ENCODE measurements at places on chromosomes 13 and 19.

DNA sequence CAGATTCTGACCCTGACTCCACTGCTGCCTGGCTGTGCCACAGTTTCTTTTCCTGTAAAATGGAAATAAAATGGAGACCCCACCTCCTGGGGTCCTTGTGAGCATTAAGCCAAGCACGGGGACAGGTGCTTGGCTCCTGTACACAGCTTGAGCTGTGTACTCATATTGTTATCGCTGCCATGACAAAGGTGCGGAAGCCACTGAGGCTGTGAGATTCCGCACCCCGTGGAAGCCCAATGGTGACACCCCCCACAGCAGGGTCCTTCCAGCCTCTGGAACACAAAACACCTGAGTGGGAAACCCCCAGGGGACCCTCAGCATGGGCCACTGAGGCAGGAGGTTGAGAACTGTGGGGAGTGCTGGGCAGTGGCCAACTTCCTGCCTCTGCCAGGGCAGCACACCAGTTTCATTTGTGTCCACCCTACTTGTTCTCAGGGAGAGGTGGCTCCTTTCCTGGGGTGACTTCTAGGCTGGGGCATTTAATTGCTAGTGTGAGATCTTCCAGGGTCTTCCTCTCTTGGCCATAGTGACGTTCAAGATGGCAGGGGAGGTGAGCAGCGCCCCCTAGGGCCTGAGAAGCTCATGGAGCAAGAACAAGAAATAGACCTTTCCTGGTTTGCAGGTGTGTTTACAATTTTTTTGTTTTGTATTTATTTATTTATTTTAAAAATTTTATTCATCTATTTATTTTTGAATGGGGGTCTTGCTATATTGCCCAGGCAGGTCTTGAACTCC, 5.4 kb upstream of the JSRP1 start:
- DNase-seq, result no peak

GRCh38 chr13:36769126-36769525, 49.9 kb upstream of the RFXAP start:
- DNase-seq, result no peak

- DNase-seq, result no peak
Observed at GRCh38 chr13:25753976-25754375, 297.8 kb downstream of the SHISA2 start.

- DNase-seq, result no peak
Observed at GRCh38 chr19:4807188-4807587, 15.7 kb downstream of the FEM1A start.

- DNase-seq, result no peak
Observed at GRCh38 chr19:49469828-49470614, 4.0 kb upstream of the FLT3LG start.

DNA sequence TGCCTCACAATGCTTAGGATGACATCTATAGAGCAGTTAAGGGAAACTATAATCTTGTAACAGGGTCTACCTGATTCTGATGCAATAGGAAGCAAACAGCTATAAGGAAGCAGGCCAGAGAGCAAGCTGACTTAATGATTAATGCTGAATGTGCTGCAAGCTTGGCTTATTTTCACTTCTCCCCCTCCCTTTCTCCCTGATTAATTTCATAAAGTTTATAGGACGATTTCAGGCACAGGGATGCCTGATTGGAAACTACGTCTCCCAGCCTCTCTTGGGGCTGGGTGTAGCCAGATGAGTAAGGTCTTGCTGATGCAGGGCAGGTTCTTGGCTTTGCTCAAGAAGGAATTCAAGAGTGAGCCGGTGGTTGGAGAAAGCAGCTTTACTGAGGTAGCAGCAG, 82.8 kb upstream of the MRI1 start:
- no peak for DNase-seq

DNA sequence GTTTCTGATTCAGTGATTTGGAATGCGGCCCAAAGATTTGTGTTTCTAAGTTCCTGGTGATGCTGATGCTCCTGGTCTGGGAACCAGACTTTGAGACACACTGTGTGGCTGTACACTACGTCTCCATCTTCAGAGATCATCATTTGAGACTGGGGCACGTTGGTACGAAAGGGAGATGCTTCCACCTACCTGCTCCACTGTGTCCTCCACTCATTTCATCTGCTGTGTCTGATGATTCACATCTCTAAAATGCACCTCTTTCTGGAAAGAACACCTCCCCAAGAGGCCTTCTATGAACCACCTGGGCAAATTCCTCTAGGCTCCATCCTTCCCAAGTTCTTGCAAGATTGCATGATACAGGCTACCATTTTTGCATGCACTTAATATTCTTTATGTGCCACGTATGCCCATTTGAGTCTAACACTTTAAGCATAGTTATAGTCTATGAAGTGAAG, 58.6 kb downstream of the ERCC5 start:
- DNase-seq, result no peak

DNA sequence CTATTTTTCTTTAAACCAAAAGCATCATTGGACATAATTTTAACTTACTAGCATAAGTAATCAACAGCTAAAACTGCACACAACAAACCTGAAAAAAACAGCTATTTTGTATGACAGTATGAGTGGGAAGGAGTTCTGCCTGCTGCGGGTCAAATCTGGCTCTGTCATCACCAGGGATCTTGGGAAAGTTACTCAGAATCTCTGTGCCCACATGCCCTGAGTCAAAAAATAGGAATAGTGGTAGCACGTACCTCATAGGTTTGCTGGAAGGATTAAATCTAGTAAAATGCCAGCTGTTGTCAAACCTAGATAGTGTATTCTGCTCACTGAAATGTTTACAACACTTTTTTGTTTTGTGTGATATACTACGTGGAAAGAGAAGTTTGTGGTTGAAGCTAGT, 1.1 kb downstream of the CLN5 start:
- no peak for DNase-seq

- DNase-seq, result no peak
Observed at GRCh38 chr13:30622551-30622950, 4.8 kb downstream of the USPL1 start.

DNA sequence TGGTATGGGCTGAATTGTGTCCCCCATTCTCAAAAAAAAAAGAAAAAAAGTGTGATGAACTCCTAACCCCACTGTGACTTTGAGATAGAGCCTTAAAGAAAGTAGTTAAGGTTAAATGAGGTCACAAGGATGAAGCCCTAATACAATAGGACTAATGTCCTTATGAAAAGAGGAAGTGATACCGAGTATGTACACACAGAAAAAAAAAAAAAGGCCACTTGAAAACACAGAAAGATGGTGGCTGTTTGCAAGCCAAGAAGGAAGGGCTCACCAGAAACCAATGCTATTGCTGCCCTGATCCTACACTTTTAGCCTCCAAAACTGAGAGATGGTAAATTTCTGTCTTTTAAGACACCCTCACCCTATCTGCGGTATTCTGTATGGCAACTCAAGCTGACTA, 955.6 kb downstream of the PCDH17 start:
- no peak for DNase-seq

DNA sequence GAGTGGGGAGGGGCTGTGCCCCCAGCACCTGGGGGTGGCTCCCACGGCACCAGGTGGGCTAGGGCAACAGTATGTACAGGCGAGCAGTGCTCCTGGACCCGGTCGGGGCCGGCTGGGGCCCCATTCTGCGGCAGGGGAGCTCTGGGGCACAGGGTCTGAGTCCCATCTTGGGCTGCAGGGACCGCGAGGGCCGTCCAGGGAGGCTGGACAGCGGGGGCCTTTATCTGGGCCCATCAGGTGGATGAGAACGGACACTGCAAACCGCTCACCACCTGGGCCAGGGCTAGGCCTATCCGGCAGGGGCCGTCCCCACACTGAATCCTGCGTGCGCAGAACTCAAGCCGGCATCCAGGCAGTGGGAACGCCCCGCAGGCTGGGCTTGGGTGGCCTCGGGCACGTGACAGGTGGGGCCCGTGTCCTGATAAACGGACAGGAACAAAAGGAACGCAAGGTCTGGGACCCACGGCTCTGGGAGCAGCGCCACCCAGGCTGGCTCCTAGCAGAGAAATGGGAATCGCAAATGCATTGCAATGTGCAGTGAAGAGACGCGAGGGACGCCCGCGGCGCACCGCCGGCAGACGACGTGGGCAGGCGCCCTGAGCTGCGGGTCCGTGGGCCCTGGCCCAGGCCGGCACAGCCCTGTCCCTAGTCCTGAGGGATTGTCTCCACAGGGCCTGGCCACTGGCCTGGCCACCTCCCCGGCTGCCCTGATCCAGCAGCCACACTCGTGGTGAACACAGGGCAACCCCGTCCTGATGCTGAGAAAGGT, 29.7 kb downstream of the BTBD2 start:
- no peak for DNase-seq

- DNase-seq, result no peak
Observed at GRCh38 chr13:68099631-68100030, 869.5 kb upstream of the PCDH9 start.

DNA sequence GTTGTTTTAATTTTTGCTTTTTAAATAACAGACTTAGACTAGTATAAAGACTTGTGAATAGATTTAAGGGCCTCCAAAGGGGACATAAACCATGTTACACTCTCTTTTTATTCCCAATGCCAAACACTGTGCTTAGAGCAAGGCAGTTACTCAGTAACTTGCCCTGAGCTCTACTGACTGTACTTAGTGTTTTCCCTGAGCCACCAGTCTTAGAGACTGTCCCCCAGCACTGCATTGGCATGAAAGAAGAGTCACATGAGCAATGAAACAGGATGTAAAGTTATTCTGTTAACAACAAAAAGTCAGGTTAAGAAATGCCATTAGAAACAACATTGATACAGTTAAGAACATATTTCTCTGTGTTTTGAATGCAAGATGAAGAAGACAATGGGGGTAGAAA, 187.9 kb downstream of the TBC1D4 start:
- DNase-seq, result no peak

GRCh38 chr13:20993661-20994440, 67.5 kb downstream of the LATS2 start:
- no peak for DNase-seq

- no peak for DNase-seq
Observed at GRCh38 chr13:109211616-109212015, 574.8 kb downstream of the IRS2 start.

- DNase-seq, result no peak
Observed at GRCh38 chr13:21079761-21080592, 18.6 kb upstream of the LATS2 start.

- DNase-seq, result no peak
Observed at GRCh38 chr19:28235606-28236125, 977.3 kb downstream of the UQCRFS1 start.

GRCh38 chr19:15123031-15123890, 16.1 kb downstream of the SYDE1 start:
- DNase-seq, result no peak

DNA sequence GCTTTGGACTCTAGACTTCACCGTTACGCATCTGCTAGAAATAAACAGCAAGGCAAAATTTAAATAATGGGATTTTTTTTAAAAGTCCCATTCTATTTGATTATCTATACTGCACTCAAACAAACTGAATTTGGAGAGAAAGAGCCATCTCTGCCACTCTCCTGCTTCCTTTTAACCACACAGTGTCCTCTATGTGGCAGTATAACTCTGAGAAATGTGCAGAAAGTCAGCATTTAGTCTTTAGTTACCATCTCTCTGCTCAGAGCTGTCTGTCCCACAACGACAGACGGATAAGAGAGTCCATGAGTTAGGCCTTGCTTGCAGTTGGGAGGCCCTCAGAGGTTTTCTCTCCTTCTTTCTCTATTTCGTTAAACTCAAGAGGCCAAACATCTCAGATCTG, 21.2 kb downstream of the CCNA1 start:
- DNase-seq, result no peak

GRCh38 chr13:47949799-47950198, 51.3 kb downstream of the SUCLA2 start:
- DNase-seq, result no peak

- no peak for DNase-seq
Observed at GRCh38 chr19:29953352-29954247, 11.6 kb downstream of the URI1 start.

- DNase-seq, result no peak
Observed at GRCh38 chr19:1780272-1780958, 27.1 kb downstream of the ONECUT3 start.

- DNase-seq, result no peak
Observed at GRCh38 chr13:25214491-25215252, 42.6 kb upstream of the AMER2 start.

DNA sequence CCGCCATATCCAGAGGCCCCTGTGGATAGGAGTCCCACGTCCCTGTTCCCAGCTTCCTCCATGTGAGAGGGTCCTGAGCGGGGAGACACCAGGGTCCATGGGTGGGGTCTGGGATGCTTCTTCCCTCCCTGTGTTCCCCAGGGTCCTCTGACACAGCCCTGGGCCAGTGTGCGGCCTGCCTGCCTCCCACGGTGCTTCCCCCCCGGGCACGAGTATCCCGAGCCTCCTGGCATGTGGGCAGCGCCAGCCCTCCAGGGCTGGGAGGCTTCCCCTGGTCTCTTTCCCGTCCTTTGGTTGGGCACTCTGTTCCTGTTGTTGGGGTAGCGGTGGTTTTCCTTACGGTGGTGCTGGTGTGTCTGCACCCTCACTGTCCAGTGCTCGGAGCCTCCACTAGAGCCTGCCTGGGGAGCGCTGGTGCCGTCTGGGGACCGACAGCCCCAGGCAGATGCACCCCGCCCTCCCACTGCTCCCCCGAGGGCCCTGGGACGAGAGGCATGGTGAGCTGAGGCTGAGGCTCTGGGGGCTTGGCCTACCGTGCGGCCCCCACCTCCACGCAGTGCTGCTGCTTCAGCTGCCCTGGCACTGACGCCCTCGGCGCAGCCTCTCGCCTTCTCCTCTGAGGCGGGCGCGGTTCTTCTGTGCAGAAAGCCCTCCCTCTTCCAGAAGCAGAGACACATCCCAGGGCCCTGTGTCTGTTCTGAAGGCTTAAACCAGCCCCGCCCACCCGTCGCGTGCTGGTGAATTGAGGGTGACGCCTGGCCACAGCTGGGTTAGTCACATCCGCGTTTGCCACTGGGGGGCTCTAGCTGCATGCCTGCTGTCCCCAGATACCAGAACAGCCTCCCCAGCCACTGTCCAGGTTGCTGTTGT, 27.9 kb downstream of the PLEKHJ1 start:
- DNase-seq, result no peak

DNA sequence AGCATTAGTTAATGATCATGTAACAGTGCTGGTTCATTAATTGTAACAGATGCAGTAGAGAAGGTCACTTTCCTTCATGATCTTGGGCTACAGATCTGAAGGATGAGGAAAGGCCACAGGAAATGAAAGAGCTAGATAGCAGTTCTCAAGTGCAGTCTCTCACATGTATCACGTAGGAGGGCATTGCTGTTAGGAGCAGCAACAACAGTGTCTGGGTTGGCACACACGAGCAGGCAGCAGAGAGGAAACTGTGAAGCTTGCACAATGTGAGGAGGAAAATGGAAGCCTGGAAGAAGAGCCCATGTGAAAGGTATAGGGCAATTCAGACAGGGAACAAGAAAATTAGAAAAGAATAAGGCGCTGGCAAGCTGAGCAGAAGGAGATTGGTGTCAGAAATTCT, 1741.5 kb downstream of the PCDH9 start:
- no peak for DNase-seq

DNA sequence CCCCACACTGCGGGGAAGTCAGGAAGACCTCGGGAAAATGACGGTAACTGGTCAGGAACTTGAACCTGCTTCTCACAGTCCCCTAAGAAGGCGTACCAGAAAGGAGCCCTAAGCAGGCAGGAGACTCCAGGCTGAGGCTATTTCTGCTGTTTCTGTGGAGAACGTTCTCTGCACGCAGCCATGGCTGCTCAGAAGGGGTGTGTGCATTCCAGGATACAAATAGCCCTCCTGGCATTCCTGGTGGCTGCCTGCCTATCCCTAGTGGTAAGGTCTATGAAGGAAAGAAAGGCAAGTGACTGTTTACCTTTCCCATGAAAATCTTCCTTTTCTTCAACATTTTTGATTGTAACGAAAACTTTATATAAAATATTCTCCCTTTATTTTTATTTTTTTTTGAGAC, 2.5 kb downstream of the SGCG start:
- DNase-seq, result no peak

GRCh38 chr19:6800991-6801484, 28.5 kb downstream of the VAV1 start:
- no peak for DNase-seq
